ENCODE measurements at places on chromosomes 7 and 10.

DNA sequence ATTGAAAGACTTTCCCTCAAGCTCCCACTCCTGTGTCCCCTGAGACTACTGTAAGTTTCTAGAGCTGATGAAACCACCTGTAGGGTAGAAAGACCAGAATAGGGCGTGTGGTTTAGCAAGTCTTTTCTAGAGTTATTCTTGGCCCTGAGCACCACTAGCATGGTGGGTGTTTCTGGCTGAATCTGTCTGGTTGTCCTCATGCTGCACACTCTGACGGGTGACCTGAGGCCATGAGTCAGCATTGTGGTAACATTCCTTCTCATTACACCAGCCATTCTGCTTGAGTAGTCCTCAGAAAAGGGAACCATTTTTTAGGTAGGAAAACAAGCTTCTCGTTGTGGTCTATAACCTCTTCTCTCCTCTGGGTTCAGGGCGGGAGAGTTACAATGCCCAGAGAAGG, 250.3 kb downstream of the SNX13 start:
- no peak for DNase-seq

- no peak for DNase-seq
These were observed 57.3 kb upstream of the ZEB1 start for GRCh38 chr10:31261511-31262311.

DNA sequence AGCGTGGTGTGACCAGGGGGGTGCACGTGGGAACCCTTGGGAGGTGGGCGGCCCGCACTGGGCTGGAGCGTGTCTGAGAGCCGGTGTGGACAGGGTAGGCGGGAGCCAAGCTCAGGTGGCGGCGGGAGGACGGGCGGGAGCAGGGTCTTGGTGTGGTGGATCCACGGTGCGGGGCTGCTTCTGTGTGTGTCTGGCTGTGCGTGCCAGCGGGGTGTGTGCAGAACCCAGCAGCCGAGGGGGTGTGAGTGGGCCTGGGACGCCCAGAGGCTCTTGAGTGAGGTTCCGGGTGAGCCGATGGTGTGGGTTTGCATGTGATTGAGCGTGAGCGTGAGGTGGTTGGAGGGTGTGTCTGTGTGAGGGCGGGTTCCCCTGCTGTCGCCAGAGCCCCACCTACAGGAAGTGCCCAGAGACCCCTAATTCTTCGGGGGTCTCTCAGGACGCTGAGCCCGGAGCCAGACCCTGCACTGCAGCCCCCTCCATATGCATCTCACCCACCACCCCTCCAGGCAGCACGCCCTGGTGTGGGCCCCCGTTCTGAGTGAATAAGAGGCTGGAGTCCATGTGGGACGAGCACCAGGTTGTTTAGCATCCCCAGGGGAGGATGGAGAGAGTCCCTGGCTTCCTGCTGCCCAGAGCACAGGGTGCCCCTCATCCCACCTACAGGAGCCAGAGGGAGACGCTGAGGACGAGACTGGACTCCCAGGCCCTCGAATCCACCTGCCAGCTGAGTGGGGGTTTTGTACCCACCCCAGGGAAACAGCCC, 78.2 kb downstream of the ELFN1 start:
- DNase-seq, result no peak

DNA sequence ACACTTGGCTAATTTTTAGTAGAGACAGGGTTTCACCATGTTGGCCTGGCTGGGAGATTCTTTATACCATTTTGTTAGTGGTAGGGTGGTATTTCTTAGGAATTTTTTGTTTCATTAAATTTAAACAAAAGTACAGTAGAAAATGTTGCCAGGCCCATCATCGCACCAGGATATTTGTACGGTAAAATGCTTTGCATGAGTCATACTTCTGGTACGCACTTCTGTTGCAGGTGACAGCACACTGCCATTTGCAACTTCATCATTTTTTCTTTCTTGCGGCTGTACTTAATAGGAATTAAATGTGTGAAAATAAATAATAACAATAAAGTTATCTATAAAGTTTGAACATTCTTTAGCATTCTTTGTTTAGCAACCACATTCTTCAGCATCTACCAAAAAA, 195.6 kb downstream of the SKAP2 start:
- DNase-seq, result no peak

- DNase-seq, result no peak
These were observed 151.5 kb downstream of the FRMD4A start for GRCh38 chr10:14179251-14179650.

- no peak for DNase-seq
These were observed 24.3 kb downstream of the UBN2 start for GRCh38 chr7:139255290-139255689.

- no peak for DNase-seq
These were observed 86.2 kb downstream of the CHST15 start for GRCh38 chr10:124007102-124007772.

- no peak for DNase-seq
These were observed 86.5 kb upstream of the GRB10 start for GRCh38 chr7:50869108-50869725.

DNA sequence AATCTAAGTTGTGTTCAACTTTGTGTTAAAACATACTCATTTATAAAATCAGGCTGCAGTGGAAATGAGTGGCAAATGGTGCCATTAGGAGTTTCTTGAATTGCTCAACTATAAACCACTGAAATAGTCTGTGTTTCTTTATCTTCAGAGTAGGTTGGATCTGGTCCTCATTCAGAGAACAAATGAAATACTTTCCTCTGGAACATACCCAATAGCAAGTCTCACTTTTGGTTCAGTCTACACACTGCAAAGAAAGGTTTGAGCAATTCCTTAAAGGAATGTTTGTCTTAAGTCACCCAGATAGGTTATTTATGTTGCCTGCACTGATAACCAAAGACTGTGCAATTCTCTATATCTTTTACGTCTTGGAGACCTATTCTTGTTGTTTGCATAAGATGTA, 62.5 kb downstream of the ABCB4 start:
- no peak for DNase-seq

DNA sequence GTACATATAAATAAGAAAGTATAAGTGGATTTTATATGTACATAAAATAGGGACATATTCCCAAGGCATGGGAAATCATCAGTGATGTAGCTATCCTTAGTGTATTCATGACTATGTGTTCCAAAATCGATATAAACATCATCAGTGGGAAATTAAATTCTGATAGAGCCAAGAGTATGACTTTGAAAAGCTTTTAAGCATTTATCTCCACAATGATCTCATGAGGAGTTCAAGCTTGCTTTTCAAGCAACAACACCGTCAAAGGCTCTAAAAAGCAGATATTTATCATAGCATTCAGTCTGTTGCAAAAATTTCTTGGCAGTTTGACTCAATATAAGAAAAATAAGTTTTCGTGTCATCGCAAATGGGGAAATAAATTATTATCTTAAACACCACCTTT, 14.5 kb upstream of the NEBL start:
- no peak for DNase-seq

DNA sequence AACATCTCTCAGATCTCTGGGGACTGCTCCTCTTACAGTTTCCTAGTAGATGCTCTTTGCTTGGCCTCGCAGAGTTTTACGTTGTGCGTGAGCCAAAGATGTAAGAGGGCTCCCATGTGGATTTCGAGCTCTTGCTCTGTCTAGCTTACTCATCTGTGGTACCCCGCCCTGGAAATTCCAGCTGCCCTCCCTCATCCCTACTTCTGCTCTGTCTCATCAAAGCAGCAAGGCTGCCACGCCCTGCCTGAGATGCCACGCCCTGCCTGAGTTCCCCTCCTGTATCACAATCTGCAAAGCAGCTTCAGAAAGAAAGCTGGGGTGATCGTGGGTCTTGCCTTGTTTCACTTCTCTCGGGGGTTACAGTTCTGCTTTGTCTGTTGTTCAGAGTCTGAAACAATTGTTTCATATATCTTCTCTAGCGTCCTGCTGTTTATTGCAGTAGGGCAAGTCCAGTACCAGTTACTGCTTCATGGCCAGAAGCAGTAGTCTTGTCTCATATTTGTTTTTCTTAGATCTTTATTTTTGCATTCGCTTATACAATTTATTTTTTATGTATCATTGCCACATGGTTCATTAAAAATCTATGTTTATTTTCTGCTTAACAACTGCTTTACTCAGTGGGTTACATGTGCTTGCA, 36.1 kb upstream of the CCNY start:
- no peak for DNase-seq
